ENCODE measurements at places on chromosomes 16 and 17.

GRCh38 chr17:10600571-10600970, 51.1 kb upstream of the MYH2 start:
- no peak for DNase-seq

- DNase-seq: peak; percentile 86
Observed at GRCh38 chr17:8151641-8152111, 528 bp downstream of the PER1 start.

GRCh38 chr17:2347805-2348685, 10.7 kb downstream of the SGSM2 start:
- DNase-seq: peak; percentile 93

- DNase-seq: no peak
Observed at GRCh38 chr17:12877953-12878669, 88.8 kb downstream of the ARHGAP44 start.

DNA sequence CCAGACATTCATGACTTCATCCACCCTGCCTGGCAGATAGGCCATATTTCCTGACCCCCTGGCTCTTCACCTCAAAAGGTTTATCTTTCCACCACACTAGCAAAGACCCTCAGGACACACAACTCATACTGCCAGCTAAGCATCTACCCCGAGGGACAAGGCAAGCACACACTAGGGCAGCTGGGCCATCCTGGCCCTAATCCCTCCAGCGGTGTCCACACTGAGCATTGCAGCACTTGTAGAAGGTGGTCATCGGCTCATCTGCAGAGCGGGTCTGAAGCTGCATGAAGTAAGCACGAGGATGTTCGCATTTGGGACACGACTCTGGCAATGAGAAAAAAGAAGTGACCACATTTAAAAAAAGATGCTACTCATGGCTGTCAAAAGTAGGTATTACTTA, 6.2 kb downstream of the POLR3K start:
- DNase-seq: no peak

DNA sequence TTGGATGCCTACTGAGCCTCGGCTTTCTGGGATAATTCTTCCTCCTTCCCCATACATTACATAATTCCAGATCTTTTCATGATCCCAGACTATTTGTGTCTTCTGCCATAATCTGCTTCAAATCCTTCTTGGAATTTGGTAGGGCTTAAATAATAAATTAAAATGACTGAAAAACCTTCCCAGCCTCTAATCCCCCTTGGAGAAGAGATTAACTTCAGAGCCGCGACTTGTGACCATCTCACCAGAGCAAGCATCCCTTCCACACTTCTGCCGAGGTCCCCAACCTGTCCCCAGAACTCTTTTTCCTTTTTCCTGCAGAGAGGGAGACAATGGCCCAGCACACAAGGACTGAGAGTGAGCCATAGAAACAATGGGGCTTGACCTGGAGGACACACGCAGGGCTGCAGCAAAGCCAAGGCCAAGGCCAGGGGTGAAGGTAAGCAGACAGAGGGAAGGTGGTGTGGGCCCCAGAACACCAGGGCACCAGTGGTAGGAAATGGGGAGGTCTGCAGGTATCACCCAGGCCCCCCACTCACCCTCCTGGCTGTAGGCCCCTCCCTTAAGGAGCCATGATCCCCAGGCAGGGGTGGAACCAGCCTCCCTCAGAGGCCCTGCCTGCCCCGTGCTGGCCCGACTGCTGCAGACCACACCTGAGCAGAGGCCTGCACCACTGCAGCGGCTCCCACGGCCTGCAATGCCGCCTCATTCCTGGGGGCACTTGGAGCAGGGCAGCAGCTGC, 9.6 kb upstream of the BCAR1 start:
- DNase-seq: no peak

DNA sequence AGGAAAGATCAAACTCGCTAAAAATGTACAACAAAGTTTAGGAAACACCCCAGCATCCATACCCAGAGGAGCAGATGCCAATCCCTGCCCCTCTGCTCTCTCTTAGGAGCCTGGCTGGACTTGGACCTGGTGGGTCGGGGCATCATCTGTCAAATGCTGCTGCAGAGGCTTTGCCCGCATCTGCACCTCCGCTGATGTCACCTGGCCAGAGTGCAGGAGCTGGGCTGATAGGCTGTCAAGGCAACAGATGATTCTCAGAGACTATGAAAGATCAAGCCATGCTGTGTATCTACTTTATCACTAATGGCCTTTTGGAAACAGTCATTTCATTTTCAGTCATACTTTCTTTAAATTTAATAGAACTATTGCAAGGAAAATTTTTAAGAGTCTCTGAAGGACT, 15.9 kb upstream of the LCMT1 start:
- no peak for DNase-seq

- DNase-seq: no peak
Observed at GRCh38 chr17:72122765-72123529, 2.1 kb downstream of the SOX9 start.

- DNase-seq: no peak
Observed at GRCh38 chr17:78504156-78504925, 72.9 kb downstream of the DNAH17 start.

DNA sequence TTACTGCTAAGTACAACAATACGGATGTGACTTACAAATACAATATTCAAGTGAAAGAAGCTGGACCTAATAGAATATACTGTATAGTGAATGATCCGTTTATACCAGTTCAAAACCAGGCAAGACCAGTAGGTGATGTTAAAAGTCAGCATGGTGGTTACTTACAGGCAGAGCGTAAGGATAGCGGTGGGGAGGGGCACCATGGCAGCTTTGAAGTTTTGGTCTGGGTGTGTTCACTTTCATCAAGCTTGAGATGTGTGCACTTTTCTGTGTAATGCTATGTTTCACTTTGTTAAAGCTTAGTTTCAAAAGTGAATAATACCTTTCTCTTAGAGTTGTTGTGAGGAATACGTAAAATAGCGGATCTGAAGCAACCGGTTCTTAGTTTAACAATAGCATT, 16.5 kb upstream of the SLC35G3 start:
- no peak for DNase-seq

- DNase-seq: no peak
Observed at GRCh38 chr16:56368545-56368944, 56.8 kb downstream of the AMFR start.

DNA sequence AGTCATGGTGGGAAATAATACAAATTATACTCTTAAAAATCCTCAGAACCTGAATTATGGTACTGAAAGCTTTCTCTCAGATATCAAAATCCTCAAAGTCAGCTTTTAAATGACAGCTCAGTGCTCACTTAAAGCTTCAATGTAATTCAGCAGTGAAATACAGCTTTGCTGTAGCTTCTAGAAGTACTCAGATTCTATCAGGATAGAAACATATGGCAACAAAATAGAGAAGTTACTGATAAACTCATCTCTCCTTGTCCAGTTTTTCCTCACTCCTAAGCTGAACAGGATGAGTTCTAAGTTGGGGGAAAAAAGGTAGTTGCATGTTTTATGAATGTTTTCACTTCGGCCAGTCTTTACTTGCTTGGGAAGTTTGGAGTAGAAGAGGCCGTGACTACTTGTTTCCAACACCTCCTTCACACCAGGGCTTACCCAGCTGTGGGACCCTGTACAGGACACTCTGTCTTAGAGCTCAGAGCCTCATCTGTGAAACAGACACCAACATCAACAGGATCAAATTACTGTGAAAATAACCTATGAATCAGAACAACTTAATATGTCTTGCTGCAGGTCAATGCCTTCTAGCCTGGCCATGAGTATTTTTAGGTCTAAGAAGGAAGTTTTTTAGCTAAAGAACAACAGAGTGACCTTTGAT, 30.2 kb downstream of the OGFOD1 start:
- peak; percentile 77 for DNase-seq

GRCh38 chr16:51163366-51163765, 12.3 kb upstream of the SALL1 start:
- no peak for DNase-seq

DNA sequence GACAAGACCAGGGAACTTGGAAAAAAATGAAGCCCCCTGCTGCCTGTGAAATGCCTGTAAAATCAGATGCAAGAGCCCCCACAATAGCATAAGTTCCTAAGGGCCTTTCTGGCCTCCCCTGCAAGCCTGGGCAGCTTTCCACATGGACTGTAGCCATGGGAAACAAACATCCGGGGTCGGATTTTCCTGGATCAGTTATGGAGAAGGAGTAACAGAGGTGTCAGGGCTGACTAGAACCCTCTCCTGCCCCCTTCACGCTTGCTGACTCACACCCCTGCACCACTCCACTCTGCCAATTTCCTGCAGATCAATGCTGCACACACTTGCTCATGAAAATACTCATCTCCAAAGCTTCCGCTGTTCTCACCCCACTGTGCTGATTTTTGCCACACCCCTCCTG, 258.6 kb downstream of the CBLN1 start:
- DNase-seq: no peak

GRCh38 chr16:87851141-87851587, 18.1 kb downstream of the SLC7A5 start:
- peak; percentile 60 for DNase-seq

DNA sequence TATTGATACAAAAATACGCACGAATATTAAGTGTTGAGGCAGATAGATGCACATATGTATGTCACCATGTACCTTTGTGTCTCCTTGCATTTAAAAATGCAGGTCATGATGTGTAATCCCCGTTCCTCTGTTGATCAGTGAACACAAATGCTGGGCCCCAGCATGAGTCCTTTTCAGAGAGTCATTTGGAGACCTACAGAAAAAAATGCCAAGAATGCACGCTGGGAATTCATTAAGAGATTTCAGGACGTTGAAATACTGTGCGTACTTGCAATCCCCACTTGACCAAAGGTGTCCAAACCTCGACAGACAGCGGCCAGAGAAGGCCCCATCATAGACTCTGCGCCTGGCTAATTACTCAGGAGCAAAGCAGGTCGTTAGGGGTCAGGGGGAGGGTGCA, 496.0 kb downstream of the MAF start:
- DNase-seq: no peak

- peak; percentile 14 for DNase-seq
Observed at GRCh38 chr16:71504901-71505300, 15.8 kb upstream of the ZNF19 start.

DNA sequence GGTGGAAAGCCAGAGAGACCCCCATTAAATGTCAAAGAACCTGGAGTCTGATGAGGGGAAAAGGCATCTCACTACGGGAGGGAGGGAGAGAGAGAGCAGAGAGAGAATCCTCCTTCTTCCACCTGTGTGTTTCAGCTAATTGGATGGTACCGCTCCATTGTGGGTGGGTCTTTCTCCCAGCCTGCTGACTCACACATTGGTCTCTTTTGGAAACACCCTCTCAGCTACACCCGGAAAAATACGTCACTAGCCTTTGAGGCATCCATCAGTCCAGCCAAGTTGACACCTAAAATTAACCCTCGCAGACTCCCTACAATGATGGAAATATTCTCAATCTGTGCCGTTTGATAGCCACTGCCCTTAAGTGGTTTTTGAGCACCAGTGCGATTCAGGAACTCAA, 100.4 kb downstream of the ELAC2 start:
- no peak for DNase-seq

- DNase-seq: peak; percentile 92
Observed at GRCh38 chr17:20059728-20060188, 50.6 kb downstream of the SPECC1 start.

DNA sequence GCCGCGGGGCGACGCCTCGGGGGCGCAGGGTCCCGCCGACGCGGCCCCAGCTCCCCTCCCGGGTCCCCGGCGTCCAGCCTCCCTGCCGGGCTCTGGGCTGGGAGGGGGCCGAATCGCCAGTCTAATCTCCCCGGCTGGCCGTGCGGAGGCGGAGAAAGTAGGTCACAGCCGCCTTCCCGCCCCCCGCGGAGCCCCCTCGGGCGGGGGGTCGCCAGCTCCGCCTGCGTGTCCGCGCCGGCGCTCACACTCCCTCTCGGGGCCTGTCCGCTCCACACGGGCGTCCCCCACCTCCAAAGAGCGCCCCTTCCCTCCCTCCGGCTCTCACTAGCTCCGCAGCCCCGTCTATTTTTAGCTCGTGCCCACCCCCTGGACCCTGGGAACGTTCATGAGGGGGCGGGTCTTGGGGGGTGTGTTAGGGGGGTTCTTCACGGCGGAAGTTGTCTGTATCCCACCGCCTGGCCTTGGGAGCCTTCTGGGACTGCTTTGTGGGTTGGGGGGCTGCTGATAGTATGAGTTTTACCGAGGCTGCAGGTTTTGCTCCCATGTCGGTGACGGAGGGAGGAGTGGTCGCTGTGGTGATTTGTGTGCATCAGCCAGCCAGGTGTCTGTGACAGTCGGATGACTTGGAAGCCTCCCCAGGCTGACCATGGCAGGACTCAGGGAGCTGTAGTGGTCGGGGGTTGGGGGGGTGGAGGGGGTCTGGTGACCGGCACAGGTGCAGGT, 1.1 kb downstream of the ATP1B2 start:
- DNase-seq: no peak

DNA sequence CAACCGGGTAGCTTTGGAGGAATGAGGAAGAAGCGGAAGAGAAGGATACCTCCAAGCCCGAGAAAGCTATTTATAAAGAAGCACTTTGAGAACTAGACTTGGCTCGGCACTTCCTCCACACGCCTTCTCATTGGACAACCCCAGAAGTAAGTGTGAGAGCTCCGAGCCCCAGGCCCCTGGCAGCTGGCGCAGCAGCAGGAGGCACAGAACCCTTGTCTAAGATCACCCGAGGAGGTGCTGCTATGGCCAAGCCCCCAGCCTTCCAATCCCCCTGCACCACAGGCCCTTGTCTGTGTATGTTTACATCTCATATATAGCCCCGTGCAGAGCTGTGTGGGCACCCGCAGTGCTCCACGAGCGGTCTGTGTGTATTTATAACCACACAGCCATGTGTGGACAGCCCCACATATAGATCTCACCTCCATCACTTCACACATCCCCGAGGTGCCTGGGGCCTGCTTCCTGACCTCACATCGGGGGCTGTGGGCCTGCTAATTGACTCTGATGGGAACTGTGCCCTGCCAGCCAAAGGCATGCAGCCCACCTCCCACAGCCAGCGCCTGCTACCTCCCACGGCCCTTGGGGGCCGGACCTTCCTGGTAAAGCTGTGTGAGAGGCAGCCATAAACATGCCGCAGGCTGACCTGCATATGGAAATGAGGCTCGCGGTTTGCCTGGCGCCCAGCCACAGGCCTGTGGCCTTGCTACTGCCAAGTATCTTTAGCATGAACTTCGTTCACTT, 96.1 kb downstream of the C17orf67 start:
- DNase-seq: no peak

- peak; percentile 56 for DNase-seq
Observed at GRCh38 chr17:28982131-28982793, 23.6 kb downstream of the SEZ6 start.

DNA sequence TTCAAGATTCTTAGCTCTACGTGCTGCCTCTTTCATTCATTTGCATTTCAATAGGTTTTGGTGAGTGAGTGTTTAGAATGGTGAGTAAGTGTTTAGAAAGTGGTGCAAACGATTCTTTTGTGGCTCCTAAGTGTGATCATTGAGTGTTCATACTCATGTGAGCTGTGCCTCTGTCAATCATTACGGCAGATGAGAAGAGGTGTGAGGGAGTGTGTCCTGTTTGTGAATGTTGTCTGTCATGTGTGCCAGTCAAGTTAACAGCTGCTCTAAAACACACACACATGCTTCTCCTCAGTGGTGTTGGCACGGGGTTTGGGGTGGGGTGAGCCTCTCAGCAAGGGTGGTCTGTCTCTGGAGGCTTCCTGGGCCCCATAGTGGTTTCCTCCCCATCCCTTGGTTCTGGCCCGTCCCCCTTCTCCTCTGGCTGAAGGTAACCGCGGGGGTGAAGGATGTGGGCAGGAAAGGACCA, 11.4 kb downstream of the MYL4 start:
- DNase-seq: peak; percentile 75

All from DMS53 (cell line).